NCI-H226 (cell line): ENCODE measurements at places on chromosomes 7 and 10.

- no peak for DNase-seq
Measured at GRCh38 chr7:68166525-68166924, 1169.9 kb downstream of the TYW1 start.

DNA sequence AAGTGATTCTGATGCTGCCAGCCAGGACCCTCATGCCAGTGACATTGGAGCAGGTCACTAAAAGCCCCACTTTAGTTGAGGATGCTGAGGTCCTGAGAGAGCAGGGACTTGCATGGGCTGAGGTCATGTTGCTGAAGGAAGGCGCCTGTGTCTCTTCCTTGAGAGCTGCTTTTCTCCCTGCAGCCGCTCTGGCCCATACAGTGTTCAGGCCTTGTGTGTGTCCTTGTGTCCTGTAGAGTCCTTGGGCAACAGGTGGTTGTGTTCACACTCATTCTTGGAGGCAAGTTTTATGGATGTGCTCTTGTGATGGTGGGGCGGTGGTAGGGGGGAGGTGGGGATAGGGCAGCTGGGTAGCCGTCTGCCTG, 33.3 kb downstream of the TSPAN14 start:
- no peak for DNase-seq

GRCh38 chr10:31926160-31926559, 2.5 kb downstream of the ARHGAP12 start:
- DNase-seq, result no peak

DNA sequence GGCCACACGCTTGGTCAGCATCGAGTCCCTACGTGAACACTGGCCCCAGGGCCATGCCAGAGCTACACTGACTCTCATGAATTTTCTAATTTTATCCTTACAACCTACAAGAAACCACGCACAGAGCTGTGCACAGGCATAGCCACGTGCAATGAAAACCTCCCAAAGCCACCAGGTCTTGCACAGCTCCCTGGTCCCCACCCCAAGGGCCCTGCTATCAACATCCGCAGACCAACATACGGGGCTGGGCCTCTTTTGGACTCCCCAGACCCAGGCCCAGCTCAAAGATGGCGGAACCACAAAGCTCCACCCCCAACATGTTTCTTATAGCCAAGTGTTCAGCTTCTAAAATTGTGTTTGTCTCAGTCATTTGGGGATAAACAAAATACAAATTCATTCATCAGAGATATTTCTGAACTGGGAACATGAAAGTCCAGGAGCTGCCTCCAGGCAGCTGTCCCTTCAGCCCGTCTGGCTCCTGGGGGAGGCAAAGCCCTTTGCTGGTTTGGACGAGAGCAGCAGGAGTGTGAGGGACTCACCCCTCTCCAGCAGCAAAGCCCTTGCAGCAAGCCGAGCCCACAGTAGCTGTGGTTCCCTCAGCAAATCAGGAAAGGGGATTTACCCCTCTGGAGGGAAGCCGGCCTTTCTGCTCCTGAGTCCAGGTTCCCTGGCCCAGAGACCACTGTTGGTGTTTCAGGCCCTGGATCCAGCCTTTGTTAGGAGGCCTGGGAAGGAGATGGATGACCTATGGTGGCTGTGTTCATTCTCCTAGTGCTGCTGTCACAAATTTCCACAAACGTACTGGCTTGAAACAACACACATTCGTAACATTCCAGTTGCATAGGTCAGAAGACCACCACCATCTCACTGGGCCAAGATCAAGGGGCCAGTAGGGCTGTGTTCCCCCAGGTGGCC, 75.1 kb downstream of the OAT start:
- DNase-seq, result no peak

DNA sequence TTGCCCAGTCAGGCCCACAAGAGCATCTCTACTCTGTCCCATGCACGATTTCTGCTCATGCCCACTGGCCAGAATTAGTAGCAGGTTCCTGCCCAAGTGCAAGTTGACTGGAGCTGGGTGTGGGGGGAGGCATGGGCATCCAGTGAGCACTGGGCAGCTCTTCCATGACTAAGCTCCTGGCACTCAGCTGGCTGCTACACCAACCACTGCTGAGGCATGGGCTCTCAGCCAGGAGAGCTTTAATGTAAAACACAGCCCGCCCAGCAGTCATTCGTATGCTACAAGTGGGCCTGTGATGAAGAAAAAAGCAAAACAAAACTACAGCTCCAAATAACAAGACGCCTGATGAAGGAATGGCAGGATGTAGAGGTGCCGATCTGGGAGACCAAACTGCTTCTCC, 335.4 kb upstream of the PFKP start:
- no peak for DNase-seq

- DNase-seq, result no peak
Measured at GRCh38 chr7:115178835-115179234, 256.9 kb downstream of the MDFIC start.

DNA sequence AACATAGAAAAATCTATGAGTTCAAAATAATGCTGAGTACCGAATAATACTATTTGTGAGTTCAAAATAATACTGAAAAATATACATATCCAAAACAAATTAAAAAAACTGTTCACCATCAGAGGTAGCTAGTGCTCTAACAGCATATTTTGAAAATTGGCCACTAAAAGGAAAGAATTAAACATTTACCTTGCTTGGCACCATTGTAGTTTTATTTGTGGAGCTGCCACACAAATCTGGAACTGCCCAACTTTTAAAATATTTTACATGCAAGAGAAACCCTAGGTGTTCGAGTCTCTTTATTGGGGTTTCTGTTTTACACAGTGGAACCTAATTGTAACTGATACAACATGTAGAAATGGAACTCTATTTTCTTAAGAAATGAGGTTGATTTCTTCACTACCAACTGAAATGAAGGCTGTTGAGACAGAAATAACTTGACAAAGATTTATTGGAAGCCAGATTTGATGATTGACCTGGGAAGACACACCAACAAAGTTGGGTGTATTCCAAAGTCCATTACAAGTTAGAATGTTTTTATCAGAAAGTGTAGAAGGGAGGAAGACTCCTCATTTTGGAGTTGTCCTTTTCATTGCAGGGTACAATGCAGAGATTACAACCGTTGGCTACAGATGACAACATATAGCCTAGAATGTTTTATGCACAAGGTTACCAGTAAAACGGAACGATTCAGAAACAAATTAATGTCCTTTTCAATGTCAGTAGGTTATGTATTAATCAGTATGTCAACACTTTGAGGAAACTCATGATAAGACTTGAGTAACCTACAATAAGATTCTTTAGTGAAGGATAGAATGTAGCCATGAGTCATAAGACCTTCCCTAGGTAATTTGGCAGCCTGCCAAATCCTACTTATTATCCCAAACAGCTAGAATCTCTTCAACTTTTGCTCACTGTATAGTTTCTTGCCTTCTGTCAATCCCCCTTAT, 73.8 kb upstream of the PAPSS2 start:
- peak; percentile 88 for DNase-seq

DNA sequence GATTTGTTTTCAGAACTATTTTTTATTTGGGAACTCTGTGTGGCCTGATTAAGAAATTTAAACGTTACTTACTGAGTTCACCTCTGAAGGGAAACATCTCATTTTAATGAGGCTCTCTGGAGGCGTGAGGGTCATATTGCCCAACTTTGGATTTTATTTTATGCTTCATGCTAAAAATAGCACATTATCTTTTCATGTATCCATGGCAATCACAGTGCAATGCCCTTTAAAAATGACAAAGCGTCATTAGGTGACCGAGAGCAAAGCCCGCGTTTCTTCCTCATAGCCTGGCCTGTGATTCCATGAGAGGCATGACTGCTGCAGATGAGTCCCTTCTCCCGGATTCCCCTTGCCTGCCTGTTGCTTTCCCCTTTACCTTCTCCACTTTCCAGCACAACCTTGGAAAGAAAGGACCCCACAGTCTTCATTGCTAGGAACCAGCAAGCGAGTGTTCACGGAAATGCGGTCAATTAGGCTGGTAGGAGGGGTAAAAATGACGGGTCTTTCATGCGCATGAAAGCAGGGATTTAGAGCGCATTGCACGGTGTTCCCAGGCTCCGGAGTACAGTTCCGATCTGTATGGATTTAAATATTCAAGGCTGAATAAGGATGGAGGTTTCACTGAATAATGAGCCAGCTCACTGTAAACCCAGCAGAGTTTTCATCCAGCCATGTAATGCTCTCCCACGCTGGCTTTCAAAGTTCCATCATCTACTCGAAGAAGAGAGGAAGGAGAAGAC, 98.2 kb upstream of the PITRM1 start:
- no peak for DNase-seq

DNA sequence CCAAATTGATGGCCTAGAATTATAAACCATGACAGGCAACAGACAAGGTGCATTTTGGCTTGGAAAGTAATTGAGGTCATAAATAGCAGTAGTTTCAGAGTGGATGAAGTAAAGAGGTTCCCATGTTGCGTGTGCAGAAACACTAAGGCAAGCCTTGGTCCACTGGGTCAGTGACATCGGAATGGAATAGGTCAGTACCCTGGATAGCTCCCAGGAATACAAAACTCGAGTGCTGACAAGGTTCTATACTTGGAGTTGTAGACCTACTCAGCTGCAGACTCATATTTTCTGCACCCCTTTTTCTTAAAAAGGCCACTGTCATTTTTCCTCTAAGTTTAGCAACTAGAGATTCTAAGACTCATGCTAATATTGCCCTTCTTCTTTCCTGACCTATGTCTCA, 132.8 kb downstream of the DYNC1I1 start:
- DNase-seq, result no peak

- DNase-seq, result no peak
Measured at GRCh38 chr7:75739796-75740672, 1.3 kb upstream of the HIP1 start.

- DNase-seq, result no peak
Measured at GRCh38 chr10:46304062-46304461, 17.3 kb downstream of the ANTXRL start.

DNA sequence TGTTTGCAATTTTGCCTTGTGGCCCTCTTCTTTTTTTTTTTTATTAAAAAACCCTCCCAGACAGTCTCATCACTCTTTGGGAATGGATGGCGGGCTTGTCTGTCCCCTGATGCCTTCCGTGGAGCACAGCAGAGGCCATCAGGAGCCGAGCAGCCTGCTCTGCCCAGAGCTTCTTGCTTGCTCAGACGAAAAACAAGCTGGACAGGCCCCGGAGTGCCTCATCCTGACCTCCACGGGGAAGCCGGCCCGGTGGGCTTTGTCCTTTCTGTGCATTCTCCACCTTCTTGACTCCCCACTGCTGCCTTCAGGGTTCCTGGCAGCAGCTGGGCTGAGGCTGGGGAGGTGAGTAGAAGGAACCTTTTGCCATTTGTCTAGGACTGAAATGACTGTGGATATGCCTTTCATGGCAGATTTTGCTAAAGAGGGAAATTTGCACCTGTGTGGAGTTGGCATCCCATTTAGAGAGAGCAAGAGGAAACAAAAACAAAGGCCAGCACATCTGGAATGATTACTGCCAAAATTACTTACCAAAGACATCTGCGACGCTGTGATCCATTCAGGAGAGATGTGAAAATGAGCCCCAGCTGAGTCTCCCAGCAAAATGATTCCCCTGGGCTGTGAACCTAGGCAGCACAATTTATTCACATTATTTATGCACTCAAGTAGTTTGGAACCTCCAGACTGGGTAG, 108.3 kb downstream of the AOAH start:
- no peak for DNase-seq

DNA sequence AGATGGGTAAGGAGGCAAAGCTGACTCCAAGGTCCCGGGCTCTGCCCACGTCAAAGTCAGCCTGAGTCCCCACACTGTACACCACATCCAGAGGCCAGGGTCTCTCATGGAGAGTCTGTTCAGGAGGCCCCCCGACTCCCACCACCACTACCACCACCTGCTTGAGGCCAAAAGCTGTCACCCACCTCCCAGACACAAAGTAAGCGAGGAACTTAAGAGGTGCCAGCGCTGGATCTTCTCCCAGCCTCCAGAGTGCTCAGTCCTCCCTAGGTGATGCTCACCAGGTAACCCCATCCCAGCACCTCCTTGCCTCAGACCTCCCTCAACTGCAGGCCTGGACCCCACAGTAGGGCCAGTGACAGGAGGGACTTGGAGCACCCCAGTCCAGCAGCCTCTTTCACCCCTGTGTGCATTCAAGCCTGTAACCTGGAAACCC, 520 bp downstream of the NPC1L1 start:
- DNase-seq, result no peak

DNA sequence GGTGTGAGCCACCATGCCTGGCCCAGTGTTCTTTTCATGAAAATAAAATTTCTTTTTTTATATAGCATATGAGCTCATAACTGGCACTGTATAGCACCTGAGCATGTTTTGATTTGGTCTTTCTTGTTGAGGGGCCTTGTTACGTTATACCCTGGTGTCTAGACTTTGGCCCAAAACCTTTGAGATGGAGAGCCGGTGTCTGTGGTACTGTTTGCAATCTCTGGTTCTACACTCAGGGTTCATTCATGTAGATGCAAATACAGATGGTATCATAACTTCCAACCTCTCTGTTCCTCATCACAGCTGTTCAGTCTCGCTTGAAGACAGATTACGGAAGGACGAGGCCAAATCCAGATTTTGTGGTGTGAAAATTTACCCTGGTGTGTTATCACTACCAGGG, at the start of gene TAS2R5:
Gene TAS2R5 (plus strand): TSS at position 301 of the 400 bp plus-strand sequence. CDS start 145 bp downstream, outside the sequence.
- DNase-seq, result no peak

- no peak for DNase-seq
Measured at GRCh38 chr10:77281719-77282118, 355.9 kb downstream of the KCNMA1 start.

GRCh38 chr10:49113741-49114141, 1.6 kb downstream of the VSTM4 start:
- no peak for DNase-seq

DNA sequence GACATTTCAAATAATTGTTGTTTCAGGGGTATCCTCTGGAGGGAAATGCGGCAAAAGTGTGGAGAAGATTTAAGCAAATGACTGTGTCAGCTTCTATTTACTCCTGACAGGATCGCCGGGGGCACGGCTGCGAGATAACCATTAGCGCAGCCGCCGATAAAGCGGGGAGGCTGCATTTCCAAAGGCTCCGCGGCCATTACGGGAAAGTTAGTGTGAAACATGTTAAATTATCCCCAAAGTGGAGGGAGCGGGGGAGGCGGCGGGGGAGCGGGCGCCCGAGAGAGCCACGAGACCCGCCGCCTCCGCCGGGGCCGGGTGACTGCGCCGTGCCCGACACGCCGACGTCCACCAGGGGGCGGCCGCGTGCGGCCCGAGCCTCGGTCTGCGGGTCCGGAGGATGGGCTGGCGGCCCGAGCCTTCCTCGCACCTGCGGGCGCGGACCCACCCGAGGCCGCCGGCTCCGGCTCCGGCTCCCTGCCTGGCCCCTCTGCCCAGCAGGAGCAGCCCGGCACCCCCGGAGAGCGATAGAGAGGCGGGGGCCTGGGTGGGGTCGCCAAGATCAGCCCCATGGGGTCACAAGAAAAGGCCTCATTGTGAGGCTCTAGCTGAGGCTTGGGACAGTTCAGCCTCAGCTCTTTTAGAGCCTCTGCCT, 74.4 kb upstream of the PAX2 start:
- DNase-seq, result no peak

DNA sequence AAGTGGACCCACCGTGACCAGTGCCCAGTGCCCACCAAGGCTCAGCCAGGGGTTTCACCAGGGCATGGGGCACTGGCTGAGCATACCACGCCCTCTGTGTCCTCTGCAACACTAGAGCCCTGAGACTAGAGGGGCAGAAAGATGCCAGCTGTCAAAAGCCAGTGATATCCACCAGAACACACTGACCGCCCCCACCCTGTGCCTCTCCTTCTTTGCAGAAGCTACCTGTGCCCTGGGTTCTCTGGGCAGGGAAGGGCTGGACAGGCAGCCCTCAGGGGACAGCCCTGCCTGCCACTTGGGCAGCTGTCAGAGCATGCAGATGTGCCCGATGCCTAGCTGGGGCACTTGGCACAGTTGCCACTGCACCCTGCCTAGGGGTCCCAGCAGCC, 494 bp downstream of the VSIR start:
- no peak for DNase-seq
